CD4-positive, alpha-beta T cell treated with Interleukin-6 for 4 hours (primary cell): ENCODE measurements at places on chromosomes 7 and 10.

DNA sequence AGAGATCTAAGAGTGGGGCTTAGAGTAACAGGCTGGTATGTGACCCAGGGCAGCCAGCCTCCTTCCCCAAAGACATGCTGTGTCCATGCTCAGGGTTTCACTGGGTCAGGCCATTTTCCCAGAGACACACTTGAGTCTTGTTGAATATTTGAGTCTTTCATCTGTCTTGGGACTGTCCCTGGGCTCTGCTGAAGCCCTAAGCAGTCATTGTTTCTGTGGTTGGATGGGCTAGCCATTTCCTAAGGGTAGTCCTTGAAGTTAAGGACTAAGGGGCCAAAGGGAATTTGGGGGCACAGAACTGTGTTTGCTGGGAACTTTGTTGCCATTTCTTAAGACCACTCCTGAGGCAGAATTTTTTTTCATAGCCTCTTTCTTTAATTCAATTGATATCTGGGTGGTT is 98.4 kb upstream of the SAMD8 start:
- no peak for DNase-seq

DNA sequence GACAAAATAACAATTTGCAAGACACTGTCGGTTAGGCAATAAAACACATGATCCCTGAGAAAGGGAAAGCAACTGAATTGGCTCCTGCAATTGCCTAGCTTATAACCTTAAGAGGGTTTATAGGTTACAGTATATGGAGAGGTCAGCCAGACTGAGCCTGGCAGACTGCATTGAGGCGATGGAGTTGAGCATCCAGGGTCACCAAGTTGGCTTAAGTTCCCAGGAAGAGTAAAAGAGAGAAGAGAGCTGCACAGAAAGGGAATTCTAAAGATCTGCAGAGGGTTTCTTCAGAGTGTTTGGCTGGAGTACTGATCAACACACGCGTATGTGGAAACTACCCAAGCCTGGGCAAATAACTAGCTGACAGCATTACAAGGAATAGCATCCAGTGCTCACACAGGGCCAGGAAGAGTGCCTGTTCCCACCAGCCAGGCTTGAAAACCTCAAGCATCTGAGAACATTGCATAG is 11.2 kb downstream of the ANKMY2 start:
- no peak for DNase-seq

- DNase-seq, result no peak
These were observed 23.2 kb downstream of the NT5C3A start for GRCh38 chr7:33039257-33039902.

GRCh38 chr7:5484921-5485320 is 61.3 kb upstream of the TNRC18 start:
- no peak for DNase-seq

GRCh38 chr7:137923380-137923779 is 76.6 kb upstream of the DGKI start:
- DNase-seq, result no peak

GRCh38 chr10:95341716-95342130 is 50.9 kb upstream of the PDLIM1 start:
- DNase-seq, result no peak

GRCh38 chr10:117950408-117950807 is 96.3 kb downstream of the RAB11FIP2 start:
- no peak for DNase-seq

DNA sequence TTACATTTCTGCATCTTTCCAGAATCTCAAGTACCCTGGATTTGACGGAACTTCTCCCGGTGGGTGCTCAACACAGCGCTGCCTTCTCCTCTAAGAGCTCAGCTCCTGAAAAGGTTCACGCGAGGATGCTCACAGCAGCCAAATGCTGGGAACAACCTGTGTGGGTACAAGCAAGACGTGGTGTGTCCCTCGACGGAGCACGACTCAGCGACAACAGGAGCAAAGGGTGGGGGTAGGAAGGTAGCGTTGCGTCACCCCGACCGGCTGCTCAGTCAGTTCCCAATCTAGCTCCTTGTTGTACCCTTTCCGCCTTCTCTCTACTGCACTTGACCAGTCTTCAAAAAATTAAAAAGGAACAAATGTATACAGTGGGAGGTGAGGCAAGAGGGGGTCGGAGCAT is 117.3 kb downstream of the PTPRN2 start:
- no peak for DNase-seq

- no peak for DNase-seq
These were observed 374.7 kb upstream of the BMPER start for GRCh38 chr7:33530664-33531063.
